ENCODE measurements at places on chromosomes 6 and 20.
A peak's percentile ranks its signal among the peaks of the same experiment; 100 is the strongest.

DNA sequence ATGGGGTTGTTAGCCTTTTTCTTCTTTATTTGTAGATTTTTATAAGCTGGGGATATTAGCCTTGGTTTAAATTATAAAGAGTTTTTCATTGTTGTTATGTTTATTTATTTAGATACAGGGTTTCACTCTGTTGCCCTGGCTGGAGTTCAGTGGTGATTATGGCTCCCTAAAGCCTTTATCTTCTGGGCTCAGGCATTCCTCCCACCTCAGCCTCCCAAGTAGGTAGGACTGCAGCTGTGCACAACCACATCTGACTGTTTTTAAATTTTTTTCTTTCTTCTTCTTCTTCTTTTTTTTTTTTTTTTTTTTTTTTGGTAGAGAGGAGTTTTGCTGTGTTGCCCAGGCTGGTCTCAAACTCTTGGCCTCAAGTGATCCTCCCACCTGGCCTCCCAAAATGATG lies 80.9 kb downstream of the UBE3D start:
- no peak for DNase-seq

GRCh38 chr20:57653546-57653900 lies 33.3 kb upstream of the ZBP1 start:
- DNase-seq: no peak

DNA sequence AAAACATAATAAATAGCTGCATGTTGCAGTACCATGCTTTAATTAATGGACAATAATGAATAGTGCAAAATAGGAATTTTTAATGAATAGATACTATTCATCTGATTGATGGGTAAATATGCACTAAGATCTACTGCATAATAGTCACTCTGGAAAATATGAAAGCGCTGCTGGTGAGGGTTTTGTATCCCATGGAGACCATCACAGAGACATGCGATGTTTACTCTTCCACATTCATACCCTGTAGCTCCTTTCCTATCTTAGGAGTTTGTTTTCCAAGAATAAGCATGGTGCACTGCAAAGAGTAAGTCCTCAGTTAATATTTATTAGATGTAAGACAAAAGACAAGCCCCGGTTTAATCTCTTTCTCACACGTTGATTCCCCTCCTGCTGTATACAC lies 81.4 kb downstream of the NRSN1 start:
- no peak for DNase-seq

DNA sequence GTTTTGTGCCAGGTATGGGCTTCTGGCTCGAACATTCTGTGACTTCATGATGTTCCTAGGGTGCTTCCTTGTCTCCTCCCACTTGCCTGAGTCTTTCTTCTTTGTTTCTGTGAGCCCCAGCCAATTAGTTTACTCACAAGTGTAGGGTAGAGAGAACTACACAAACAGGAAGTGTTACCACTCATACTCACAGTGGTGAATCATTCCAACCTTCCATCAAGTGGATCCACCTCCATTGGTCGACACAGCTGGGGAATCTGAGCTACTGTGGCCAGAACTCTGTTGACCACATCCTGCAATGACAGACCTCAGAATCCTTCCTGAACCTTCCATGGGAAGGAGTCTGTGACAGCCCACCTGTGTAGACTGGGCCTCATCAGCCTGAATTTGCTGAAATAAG lies 76.8 kb downstream of the UNC5CL start:
- DNase-seq: peak; percentile 41

GRCh38 chr6:144334150-144334708 lies 49.1 kb downstream of the UTRN start:
- peak; percentile 92 for DNase-seq

GRCh38 chr20:5636841-5637240 lies 113.4 kb upstream of the SHLD1 start:
- no peak for DNase-seq

DNA sequence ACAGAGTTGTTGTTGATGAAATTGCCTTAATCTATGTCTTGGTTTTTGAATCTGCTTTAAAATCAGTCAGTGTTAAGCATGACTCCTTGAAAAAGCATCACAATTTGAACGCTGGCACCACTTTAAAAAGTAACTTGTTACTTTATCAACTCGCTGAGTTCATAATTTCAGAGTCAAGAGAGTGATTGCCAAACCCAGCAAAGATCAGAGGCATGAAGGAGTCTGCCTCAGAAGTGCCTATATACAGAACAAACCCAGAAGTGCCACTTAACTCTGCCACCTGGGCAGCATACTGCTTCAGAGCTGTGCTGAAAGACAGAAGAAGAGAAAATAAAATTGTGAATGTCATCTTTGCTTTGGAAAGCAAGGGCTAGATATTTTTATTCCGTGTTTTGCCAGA lies 73.6 kb upstream of the HCRTR2 start:
- DNase-seq: no peak

DNA sequence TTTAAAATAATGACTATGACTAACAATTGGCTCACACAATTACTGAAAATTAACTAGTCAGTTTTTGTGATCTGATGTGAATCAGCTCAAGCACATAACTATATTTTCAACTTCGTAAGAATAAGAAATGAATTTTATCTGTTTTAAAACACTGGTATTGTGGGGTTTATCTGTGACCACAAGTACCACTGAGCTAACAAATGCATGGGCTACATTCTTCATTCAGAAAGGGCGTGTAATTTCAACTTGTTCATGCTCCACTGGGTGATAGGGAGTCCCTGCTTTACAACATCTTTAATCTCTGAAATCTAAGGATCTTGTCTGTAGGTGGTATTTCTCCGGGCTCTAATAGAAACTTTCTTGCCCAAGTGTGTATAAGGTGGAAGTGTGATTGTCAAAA lies 1311.5 kb upstream of the GJE1 start:
- DNase-seq: no peak

GRCh38 chr20:35849706-35850105 lies 77.9 kb downstream of the PHF20 start:
- no peak for DNase-seq

DNA sequence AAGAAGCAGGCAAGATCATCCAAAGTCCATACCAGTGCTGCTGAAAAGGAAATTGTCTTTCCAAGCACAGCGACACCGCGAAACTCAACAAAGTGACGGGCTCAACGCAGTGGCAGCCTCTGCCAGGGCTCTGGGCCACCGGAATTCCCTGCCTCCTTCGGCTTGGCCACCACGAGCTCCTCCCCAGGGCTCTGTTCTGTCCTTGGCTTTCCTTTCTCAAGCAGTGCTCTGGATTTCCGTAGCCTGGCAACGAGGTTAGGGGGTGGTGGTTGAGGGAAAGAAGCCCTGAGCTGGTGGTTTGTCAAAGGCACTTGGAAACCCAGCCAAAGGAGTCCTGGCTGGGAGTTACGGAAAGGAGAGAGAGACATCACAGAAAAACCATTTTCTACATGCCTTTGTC lies 31.2 kb downstream of the PRR18 start:
- DNase-seq: no peak

DNA sequence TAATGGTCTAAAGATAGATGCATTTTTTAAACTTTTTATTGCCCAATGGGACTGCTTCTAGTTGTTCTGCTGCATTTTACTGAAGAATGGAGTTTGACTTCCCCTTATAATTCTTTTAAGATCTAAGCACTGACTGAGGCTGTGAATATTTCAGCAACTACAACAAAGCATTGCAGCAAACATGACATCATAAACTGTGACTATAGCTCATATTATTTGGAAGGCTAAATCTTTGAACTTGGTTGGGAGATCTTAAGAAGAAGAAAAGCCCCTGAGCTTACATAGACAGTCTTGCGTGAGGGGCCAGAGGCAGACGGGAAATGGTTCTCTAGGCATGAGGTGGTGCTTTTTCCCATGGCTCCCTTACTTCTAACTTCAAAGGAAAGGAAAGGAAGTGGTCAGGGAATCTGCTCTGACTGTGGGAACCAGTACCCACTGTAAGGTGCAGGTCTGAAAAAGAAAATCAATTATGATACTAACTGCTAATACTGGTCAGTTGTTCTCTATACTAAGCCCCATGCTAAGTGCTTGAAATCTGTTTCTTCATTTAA lies 14.8 kb downstream of the HEY2 start:
- DNase-seq: no peak

DNA sequence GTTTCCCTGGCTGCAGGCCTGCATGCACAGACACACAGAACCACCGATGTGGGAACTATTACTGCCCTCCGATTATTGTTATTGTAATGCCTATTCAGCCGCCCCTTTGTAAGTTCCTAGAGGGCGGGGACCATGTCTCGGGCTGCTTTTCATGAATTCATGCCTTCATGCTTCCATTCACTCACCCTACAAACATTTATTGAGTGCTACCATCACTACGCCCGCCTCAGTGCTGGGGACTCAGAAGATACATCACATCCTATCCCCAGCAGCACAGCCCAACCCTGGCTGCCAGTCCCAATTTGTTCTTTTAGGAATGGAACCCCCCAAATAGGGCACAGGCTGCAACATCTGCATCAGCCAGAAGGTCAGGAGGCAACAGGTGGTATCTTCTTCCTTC lies 75.9 kb downstream of the FOXA2 start:
- no peak for DNase-seq

- peak; percentile 66 for DNase-seq
Measured at GRCh38 chr20:56247954-56248782, at the start of gene MC3R. TSS of gene MC3R (plus strand) at chr20:56248732. CDS start at chr20:56248844, 112 bp downstream.

- peak; percentile 85 for DNase-seq
Measured at GRCh38 chr20:63735859-63736718, at the start of gene LIME1. TSS of gene LIME1 (plus strand) at chr20:63736664. CDS start at chr20:63737550, 886 bp downstream.

DNA sequence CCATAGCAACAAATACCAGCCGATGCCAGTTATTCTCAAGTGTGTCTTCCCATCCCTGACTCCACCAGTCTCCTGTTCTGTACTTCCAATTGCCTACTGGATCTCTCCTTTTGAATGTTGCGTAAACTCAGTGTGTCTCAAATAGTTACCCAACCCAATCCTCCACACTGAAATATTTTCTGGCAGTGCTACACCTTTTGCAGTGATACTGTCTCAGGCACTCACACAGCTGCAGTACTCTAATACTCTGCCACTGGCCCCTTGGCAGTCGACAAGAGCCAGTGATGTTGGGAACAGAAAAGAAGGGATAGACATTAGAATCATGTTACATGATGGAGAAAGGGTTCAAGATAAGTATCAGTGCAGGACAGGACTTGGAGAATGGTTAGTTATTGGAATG lies 31.8 kb upstream of the FOXO3 start:
- no peak for DNase-seq

- DNase-seq: peak; percentile 46
Measured at GRCh38 chr20:48626226-48626937, 201.4 kb downstream of the PREX1 start.

- no peak for DNase-seq
Measured at GRCh38 chr20:62350629-62351422, 16.3 kb downstream of the LAMA5 start.

DNA sequence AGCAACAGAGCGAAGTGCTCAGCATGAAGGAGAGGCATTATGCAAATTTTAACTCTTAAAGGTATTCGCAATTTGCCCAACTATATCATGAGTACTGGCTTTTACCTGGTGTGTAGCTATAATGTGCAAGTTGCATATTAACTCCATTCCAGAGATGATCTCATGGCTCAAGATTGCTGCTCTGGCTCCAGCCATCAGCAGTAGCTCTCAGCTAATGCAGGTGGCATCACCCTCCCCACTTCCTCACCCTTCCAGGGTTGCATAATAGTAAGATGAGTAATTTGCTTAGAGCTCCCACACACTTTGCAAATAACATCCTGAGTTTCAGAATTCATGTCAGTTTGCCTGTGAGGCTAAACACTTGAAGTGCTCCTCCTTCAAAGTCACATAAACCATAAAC lies 15.9 kb upstream of the PCSK2 start:
- DNase-seq: no peak

DNA sequence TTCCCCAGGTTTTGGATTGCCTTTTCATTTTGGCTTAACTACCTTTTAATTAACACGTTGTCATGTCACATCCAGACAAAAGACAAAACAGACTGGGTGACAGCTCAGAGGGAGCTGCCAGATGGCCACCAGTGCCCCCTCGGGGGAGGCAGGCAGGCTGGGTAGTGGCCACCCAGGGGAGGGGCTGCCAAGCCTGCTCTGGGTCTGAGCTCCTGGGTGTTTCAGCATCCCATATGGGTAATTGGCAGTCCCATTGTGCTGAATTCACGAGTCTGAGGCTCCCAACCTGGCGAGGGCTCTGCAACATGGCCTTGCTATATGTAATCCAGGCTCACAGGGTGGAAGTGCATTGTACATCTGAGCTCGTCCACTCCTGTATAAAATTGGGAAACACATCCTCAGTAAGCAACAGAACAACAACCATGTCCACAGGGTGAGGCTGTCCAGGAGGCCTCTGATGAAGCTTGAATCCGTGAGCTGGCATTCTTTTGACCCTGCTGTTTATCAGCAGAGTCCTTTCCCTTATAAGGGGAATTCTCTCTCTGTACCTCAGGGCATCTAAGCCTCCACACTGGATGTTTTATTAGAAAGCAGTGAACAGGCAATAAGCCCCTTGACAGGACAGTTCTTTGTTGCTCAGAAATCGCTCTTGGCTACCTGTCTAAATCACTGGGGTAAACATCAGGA lies 111.7 kb upstream of the SLC22A23 start:
- no peak for DNase-seq

- DNase-seq: no peak
Measured at GRCh38 chr6:44373051-44373450, 14.5 kb upstream of the CDC5L start.

DNA sequence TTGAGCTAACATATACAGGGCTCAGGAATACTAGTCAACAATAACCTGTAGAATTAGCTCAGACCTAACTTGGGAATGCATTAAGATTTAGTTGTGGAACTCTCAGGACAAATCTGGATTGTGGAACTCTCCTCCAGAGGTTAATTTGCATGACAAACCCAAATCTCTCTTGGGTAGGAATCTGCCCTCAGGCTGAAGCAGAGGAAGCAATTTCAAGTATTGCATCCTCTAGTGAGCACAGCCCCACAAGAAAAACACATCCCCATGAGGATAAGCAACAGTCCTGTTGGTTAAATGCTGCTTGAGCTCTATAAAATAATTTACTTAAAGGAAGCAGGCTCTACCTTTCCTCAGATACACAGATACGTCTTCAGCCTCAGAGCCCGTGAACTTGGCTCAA lies 170.9 kb upstream of the STXBP5 start:
- no peak for DNase-seq

DNA sequence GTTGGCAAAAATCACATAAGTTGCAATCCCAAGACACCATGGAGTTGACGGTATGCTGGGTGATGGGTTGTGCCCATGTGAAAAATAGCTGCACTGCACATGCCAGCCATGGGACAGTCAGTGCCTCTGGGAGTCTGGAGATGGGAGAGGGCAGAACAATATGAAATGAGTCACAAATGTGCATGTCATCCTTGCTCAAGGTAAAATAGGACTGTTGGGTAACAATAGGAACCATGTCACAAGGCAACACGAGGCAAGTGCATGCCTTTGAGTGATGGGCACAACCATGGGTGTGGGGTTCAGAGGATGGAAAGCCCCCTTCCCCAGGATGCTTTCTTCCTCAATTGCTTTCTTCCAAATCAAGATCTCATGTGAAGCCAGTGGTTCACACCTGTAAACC lies 70.5 kb upstream of the PIM1 start:
- no peak for DNase-seq

- no peak for DNase-seq
Measured at GRCh38 chr20:19976595-19977372, 40.4 kb upstream of the NAA20 start.

Data from activated CD8-positive, alpha-beta T cell treated with anti-CD3 and anti-CD28 coated beads for 36 hours (primary cell).